Cortex of kidney (tissue), 1 donor: ENCODE measurements at places on chromosomes 3 and 15.

DNA sequence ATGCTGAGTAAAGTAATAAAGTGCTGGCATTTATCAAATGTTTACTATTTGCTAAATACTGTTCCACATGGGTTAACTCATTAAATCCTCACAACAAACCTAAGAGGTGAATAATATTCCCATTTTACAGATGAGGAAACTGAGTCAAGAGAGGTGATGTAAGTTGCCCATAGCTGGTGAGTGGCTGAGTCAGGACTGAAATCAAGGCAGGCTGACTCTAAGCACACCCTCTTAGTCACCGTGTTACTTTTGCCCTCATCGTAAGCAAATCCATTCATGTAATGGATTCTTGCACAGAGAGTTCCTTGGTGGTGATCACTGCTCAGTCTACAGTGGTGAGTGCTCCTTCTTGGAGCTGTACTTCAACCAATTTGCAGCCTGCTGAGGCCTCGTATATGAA, 28.9 kb upstream of the PTX3 start:
- DNase-seq, result no peak

DNA sequence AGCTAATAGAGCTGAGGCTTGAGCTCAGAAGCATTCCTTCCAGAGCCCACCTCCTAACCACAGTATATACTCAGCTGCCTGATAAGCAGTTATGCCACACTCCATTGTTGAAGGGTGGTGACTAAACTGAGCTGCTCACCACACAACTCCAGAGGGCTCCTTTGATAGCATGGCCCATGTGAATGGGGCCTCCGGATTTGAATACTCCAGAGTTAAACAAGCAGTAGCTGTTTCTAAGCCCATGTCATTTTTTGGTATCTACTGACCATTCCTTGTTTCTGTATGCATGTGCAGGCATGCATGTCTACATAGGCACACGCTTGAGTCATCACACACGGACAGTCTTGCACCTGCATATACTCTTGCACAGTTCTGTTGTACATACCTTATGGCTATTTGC, 28.9 kb downstream of the IGSF10 start:
- DNase-seq, result no peak

- no peak for DNase-seq
These were observed 23.8 kb upstream of the POLG start for GRCh38 chr15:89358435-89358754.

DNA sequence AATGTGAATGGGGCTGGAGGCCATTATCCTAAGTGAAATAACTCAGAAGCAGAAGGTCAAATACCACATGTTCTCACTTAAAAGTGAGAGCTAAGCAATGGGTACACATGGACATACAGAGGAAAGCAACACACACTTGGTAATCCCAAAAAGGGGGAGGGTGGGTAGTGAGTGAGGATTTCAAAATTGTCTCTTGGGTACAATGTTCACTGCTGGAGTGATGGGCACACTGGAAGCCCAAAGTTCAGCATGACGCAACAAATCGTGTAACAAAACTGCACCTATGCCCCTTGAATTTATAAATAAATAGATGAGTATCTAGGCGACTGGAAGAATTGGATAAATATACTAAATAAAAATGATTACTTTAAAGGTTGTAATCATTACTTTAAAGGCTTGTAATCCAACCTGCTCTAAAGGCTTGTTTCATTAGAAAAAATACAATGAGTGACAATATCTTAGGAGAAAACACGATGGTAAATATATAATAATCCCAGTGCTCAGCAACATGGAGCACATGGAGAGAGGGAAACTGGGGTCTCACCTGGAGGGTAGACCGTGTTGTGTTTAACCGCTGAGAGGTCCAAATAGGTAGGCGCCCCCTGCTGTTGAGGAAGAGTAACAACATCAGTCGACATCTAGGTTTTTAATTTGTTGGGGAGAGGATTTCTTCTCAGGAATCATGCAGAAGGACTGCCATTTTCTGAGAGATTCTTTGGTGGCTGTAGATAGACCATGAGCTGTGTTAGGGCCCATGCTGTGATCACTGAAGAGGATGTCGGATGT, 78.5 kb upstream of the ROBO1 start:
- DNase-seq, result no peak

- DNase-seq, result no peak
These were observed 81.6 kb downstream of the STT3B start for GRCh38 chr3:31614162-31614921.
